Fibroblast of mammary gland (primary cell): ENCODE measurements at places on chromosomes 2 and 18.

GRCh38 chr2:176457481-176457880, 188.2 kb downstream of the MTX2 start:
- peak; percentile 90 for DNase-seq

GRCh38 chr2:49271060-49271606, 116.8 kb upstream of the FSHR start:
- DNase-seq = no peak

- no peak for DNase-seq
These were observed 34.6 kb downstream of the GREB1 start for GRCh38 chr2:11568436-11568835.

GRCh38 chr2:104944495-104944894, 90.6 kb downstream of the POU3F3 start:
- DNase-seq = peak; percentile 65

DNA sequence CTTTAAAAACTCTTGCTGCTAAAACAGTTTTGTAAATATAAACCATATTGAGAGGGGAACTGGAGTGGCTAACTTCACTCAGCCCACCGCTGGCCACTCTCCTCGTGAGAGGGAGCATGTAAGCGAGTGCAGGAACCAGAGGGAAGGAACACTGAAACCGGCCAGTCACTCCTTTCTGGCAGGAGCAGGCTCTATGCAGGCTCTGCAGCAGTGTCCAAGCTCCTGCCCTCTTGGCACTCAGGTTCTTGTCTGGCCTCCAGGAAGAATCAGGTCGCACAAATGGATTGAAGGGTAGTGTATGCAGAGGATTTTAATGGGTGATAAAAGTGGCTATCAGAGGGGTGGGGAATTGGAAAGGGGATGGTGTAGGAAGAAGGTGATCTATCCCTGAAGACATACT, 157.7 kb downstream of the TMX3 start:
- no peak for DNase-seq

DNA sequence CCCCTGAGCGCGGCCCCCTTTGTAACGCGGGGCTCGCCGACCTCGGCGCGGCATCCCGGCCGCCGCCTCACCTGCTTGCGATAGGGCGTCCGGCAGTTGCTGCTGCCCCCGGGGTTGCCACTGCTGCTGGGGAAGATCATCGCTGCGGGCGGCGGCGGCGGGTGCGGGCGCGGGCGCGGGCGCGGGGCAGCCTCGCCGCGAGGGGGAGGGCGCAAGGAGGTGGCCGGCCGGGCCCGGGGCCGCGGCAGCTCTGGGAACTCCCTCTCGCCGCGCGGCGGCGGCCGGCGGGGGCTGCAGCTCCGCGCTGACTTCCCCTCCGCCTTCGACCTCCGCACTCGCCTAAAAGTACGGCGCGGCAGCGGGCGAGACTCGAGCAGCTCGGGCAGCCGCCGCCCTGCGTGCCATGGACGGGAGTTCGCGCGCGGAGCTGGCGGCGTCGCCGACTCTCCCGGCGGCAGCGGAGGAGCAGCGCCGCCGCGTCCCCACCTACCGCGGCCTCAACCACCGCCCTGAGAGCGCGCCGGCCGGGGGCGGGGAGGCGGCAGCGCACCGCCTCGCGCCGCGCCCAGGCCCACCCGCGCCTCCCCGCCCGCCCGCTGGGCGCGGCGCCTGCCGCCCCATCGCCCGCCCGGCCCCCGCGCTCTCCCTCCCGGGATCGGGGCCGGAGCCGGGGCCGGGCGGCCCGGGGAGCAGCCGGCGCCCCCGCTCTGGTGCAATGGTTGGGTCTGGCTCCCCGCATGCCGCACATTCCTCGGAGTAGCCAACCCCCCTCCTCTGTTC, 86.0 kb downstream of the RBMS1 start:
- DNase-seq = no peak

- DNase-seq = peak; percentile 67
These were observed 101.3 kb upstream of the ITGB6 start for GRCh38 chr2:160301420-160301819.

DNA sequence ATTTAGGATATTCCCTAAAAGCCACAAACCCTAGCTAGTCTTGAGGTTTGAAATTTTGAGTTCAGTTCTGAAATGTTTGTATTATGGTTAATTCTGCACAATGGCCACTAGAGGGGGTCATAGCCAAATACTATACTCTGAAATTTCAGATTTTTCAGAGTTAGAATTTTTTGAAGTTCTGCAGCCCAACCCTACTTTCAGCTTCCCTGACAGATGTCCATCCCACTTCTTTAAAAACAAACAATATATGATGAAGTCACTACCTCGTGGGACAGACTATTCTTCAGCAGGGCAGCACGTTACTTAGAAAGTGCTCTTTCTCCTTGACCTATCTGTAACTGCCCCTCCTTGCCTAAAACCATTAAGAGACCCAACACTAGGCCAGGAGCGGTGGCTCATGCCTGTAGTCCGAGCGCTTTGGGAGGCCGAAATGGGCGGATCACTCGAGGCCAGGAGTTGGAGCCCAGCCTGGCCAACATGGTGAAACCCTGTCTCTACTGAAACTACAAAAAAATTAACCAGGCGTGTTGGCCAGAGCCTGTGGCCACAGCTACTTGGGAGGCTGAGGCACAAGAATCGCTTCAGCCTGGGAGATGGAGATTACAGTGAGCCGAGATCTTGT, 48.2 kb upstream of the PAPOLG start:
- peak; percentile 38 for DNase-seq

GRCh38 chr2:20557635-20558034, 93.3 kb downstream of the HS1BP3 start:
- DNase-seq = no peak

- no peak for DNase-seq
These were observed 21.5 kb downstream of the NABP1 start for GRCh38 chr2:191699341-191699945.

DNA sequence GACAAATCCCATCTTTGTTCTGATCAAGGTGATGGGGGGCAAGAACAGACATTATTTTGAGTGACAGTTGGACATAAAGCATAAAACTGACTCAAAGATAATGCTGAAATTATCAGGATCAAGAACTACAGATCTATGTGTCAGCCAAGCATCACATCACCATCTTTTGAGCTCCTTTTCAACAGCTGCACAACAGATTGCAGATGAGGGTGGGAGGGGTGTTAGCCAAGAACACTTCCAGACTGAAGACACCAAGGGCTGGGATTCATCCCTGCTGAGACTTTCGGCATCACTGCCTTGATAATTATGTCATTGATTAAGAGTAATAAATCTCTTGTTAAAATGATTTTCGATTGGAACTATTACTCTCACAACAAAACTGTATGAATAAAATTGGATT, 191.5 kb upstream of the NETO1 start:
- no peak for DNase-seq

DNA sequence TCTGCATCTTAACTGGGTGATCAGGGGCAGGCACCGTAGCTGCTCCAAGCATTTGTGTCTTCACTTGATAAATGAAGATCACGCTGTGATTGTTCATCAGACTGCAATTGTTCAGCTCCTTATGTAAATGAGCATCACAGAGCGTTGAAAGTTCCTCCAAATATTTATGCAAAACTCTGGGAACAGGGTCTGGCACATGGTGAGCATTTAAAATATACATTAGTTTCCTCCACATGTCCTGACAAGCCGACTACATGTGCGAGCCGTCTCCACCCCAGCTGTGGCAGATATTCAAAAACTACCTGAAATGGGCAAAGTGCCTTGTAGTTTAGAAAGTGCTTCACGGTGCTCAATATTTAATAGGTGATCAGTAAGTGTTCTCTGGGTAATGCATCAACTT, 175.1 kb upstream of the ID2 start:
- DNase-seq = no peak

GRCh38 chr2:215711471-215712034, 275.7 kb upstream of the FN1 start:
- DNase-seq = peak; percentile 88

- no peak for DNase-seq
These were observed 429.3 kb downstream of the TGIF1 start for GRCh38 chr18:3879114-3879835.

- no peak for DNase-seq
These were observed 460.8 kb upstream of the CDH20 start for GRCh38 chr18:60872434-60872833.

DNA sequence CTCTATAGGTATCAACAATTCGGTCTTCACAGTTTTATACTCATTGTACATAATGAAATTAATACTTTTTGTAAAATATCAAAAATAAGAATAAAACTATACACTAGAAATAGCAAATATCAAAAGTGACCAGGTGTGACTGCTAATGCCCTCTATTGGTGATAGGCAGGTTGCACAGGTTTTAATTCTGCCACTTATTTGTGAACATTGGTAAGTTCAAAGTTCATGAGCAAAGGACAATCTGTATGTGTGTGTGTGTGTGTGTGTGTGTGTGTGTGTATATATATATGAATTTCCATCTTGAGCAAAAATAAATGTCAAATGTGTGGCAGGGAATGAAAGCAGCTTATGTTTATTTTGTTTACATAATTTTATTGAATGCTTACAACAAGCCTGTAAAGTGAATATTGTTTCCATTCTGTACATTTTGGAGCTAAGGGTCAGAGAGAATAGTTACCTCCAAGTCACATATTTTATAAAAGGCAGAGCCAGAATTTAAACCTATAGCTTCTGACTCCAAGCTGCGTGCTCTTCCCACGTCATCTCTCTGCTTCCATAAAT, 537.4 kb downstream of the CPS1 start:
- DNase-seq = peak; percentile 9

DNA sequence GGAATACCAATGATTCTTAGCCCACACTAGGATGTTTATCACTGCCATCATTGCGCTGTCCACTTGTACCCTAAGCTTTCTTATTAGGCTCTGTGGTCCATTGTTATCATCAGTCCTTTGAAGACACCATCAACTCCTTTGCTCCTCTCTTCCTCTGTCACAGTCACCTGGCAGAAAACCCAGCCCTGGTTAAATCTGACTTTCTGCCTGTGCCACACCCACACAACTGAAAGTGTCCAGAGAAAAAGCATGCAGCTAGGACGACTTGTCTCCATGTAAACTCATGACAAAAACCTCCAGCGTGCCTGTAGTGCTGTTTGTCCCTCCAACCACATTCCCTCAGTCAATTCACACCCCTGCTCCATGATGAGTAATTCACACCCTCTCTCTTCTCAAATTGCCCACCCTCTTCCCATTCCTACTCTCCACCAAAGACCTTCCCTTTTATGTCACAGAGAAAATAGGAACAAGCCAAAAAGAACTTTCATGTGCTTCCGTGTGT, 297.4 kb upstream of the MGAT5 start:
- no peak for DNase-seq

DNA sequence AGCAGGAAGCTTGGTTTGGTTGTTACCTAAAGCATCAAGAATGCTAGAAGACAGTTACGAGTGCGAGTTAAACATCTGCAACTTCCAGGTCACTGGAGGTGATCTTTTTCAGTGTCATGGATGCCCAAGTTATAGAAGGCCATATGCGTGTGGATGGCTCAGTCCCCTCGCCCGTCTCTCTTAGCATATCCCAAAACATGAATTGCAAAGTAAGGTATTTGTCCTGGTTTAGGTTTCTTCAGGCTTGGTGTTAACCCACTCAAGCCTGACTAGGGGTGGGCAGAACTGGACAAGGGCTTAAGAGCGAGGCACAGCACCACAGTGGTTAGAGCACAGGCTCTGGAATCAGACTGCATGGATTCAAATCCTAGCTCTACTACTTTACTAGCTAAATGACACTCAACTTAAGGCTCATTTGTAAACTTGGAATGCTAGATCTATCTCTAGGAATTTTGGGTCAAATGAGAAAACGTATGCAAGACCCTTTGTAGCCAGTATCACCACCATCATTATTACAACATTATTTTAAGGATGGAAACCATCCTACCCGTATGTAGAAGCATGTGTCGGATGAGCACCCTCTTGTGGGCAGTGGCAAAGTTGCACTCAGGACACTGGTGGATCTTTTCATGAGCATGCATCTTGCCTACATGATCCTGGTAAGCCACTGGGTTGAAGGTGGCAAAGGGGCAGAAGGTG, 11.2 kb downstream of the ZNF142 start:
- peak; percentile 75 for DNase-seq

DNA sequence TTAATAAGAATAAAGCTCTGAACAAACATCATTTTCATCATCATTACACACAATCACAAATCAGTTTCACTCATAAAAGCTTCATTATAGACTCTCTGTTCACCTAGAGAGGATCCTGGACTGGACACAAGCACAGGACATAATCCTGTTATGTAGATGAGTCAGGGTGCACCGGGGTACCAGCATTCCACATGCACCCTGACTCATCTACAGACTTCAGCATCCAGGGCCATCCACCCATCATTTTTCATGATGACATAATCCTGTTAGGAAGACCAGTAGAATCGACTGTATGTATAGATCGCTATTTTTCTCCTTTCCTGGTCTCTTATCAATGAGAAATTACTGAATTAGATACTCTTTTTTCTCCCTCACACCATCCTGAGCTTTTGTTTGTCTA, 73.7 kb upstream of the PIK3C3 start:
- peak; percentile 75 for DNase-seq

DNA sequence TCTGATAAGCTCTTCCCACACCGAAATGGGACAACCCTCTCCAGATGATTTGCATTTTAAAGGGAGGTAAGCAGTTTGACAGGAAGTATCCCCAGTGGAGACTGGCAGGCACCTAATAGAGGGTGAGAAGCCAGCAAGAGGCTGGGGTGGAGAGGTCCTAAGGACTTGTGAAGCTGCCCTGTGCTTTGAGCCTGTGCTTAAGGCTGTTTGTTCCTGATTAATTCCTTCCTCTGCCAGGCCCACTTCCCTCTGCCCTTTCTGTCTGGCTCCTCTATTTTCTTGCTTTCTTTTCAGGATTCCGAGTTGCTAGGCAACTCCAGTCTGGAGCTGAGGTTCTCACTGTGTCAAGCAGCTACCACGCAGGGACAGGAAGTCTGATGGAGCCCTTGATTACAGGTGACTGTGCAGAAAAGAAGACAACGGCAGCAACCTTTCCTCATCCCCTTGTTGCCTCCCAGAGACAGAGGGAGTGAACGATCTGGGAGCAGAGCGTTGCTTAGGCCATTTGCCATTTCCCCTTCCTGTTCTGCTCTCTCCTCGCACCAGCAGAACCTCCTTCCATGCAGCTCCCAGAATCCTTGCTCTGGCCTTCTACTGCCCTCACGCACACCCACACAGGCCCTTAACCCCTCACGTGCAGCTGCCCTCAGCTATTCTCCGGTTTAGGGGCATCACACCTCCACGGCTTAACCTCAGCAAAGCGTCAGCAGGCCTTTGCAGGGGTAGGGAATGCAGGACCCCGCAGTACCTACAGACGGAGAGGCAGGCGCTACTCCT, 103.6 kb upstream of the CELF4 start:
- no peak for DNase-seq

- no peak for DNase-seq
These were observed 7.2 kb downstream of the SLC66A2 start for GRCh38 chr18:79944126-79944731.

DNA sequence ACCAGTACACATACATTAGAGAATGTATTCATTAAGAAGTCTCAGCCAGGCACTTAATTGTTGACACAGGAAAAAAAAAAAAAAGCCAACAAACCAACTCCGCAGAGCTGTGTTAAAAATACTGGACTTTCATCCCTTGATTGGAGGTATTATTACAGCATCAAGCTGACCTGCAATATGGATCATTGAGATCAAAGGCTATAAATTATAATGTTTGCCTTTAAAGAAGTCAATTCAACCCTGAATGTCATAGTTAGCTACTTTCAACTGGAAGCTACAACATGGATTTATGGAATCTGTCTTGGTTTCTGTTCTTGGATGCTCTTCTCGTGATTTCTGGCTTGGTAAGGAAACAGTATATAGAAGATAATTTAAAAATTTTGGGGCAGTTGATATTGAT, at the start of gene MEP1B:
Gene MEP1B (plus strand): TSS at position 250 of the 400 bp plus-strand sequence. CDS start 32 bp downstream, at position 282.
- no peak for DNase-seq

GRCh38 chr2:68062680-68063387, at the start of gene C1D:
Gene C1D (minus strand): TSS chr2:68063004. CDS start chr2:68047310, 15,694 bp downstream.
- peak; percentile 87 for DNase-seq
